ENCODE measurements at places on chromosomes 13 and 19.
A peak's percentile ranks its signal among the peaks of the same experiment; 100 is the strongest.

GRCh38 chr19:12912571-12912970 is 6.5 kb downstream of the SYCE2 start:
- DNase-seq = no peak

- DNase-seq = no peak
Observed at GRCh38 chr19:42658076-42658475, 63.4 kb upstream of the CEACAM8 start.

DNA sequence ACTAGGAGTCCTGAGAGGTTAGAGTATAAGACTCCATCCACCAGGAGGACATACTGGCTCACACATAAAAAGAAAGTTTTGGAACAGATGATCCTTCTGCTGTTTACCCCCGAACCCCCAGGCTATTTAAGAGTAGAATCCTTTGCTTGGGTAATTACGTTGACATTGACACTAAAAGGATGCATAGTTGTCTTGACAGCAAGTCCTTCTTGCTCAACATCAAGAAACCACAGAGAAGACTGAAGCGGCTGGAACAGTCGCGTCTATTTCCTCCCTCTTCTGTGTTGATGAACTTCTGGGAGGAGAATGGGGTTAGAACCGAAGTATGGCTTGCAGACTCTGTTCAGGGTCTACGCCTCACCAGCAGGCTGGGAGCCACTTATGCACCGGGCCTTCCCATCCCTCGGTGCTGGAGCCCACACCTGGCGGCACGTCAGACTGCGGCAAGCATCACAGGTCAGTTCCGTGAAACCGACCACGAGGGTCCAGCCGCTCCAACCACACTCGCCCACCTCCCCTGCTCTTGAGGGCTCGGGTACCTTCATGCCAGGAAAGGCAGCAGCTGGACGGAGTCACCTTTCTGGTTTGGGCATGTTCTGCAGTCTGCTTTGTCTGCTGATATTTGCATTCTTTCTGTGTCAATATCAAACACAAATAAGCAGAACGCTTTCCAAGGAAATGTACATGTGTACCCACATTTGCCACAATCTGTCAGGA is 42.4 kb upstream of the RANBP3 start:
- no peak for DNase-seq

GRCh38 chr19:35213663-35214632 is 14.6 kb downstream of the FAM187B start:
- DNase-seq = peak; percentile 55

- DNase-seq = no peak
Observed at GRCh38 chr13:60511637-60512036, 114.6 kb downstream of the TDRD3 start.

- no peak for DNase-seq
Observed at GRCh38 chr19:50921426-50922316, 10.5 kb upstream of the KLK4 start.
